Activated T-cell treated with anti-CD3 and anti-CD28 coated beads for 1 hour (primary cell): ENCODE measurements at places on chromosomes 16 and 17.

GRCh38 chr16:83627996-83628395 is 179.8 kb upstream of the HSBP1 start:
- DNase-seq: no peak

- no peak for DNase-seq
These were observed 12.1 kb downstream of the NDUFAF8 start for GRCh38 chr17:81251094-81251708.

DNA sequence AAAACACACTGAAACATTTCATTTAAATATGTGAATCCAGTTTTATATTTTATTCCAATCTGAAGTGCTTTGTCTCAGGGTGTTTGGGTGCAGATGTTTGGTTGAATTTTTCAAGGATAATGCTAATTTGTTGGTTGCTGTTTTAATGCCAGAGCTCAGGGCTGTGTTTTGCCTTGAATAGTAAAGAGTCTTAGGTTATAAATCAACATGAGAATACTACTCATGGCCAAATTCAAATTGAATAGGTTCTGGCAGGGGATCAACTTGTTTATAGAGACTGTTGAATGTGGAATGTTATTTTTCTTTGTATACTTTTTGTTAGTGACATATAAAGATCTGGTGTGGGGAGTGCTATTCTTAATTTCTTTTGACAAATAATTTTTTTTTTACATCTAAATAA is 18.8 kb downstream of the TOM1L1 start:
- no peak for DNase-seq

DNA sequence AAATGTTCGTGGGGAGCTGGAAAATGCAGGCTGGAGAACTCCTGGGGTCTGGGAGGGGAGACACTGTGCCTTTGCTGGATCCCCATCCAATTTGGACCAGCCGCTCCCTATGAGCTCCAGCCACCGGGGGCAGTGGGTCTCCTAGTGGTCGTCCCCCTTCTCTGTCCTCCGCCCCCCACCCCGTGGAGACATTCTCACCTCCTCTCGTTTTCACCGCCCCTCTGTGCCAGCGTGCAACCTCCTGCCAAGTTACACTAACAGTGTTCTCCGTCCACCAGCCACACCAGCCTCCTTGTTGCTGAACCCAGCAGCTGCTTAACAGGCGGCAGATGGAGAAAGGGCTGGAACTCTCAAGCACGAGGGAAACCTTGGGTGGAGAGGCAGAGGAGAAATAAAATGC is 67.4 kb upstream of the SOX9 start:
- no peak for DNase-seq

DNA sequence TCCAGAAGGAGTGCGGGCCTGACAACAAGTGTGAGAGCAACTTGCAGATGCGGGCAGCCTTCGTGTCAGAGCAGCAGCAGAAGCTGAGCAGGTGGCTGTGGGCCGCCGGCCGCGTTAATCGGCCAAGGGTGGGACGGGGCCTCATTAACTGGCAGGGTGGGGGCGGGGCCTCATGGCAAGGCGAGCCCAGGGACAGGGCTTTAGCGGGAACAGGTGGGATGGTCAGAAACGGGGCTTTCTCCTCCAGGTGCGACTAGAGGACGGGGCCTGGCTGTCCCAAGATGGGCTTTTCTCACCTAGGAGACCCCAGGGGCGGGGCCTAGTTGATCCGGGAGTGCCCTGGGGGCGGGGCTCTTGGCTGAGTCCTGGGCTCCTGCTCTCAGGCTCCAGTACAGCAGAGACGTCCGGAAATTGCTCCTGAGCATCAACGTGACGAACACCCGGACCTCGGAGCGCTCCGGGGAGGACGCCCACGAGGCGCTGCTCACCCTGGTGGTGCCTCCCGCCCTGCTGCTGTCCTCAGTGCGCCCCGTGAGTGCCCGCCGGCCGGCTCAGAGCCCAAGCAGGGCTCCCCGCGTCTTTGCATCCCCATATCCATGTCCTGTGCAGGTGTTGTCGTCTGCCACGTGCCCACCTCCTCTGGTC is 18.4 kb upstream of the PDK2 start:
- DNase-seq: no peak

GRCh38 chr16:66478733-66479511 is 51.8 kb downstream of the BEAN1 start:
- peak; percentile 74 for DNase-seq

- DNase-seq: peak; percentile 22
These were observed 65.7 kb upstream of the LRRC37A3 start for GRCh38 chr17:64984851-64985521.

GRCh38 chr17:60106340-60107059 is 27.8 kb upstream of the HEATR6 start:
- DNase-seq: no peak

- DNase-seq: no peak
These were observed 110.6 kb downstream of the METRNL start for GRCh38 chr17:83190004-83190385.

- DNase-seq: no peak
These were observed 8.5 kb upstream of the MED11 start for GRCh38 chr17:4722678-4723240.

DNA sequence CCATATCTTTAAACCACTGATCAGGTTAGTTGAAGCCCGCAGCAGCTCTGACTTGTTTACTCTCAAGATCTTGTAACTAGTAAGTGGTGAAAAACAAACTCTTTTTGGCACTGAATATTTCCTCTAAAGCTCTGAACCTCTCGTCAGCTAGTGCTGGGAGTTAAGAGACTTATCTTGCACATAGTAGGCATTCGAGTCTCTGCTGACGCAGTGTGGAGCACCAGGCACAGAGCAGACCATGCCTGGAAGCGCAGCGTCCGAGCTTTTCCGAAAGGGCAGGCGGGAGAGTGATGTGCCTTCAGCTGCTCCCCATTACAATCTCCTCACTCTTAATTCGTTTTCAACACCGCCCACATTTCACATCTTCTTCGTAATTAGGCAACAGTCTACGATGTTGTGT is 63.0 kb downstream of the SMG6 start:
- no peak for DNase-seq

DNA sequence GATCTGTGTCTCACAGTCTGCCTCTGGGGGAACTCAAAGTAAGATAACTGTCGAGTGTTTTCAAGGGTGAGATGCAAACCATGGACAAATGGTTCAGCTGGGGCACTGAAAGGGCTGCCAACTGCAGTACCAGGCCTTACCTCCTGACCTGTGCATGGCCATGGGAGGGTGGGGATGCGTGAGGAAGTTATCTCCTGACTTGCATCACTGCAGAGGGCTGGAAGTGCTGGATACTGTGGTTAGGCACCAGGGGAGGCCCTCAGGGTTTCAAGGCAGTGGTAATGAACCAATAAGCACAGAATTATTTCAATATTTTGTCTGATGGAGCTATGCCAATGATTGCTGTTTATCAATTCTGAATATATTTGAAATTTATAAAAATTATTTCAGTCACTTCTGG is 159.2 kb downstream of the CYLD start:
- DNase-seq: no peak

DNA sequence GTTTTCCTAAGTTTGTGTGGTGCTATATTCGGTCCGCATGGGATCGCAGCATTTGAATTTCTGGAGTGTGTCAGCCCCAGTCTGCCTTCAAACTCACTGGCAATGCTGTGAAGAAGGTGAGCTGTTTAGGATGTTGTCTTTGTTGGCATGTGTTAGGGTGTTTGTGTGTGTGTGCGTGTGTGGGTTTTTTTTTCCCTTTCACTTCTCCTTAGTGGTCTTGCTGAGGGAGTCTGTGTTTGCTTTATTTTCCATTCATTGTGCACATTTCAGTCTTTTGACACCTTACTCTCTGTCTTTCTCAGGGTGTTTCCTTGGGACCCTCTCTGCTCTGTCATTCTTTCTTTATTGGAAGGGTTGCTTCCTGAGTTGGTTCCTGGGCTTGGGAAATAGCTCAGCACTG is 27.7 kb upstream of the RBFOX1 start:
- DNase-seq: no peak

GRCh38 chr17:8001976-8002720 is at the start of gene GUCY2D:
Gene GUCY2D (plus strand): TSS chr17:8002615. CDS start chr17:8003048, 433 bp downstream.
- no peak for DNase-seq

DNA sequence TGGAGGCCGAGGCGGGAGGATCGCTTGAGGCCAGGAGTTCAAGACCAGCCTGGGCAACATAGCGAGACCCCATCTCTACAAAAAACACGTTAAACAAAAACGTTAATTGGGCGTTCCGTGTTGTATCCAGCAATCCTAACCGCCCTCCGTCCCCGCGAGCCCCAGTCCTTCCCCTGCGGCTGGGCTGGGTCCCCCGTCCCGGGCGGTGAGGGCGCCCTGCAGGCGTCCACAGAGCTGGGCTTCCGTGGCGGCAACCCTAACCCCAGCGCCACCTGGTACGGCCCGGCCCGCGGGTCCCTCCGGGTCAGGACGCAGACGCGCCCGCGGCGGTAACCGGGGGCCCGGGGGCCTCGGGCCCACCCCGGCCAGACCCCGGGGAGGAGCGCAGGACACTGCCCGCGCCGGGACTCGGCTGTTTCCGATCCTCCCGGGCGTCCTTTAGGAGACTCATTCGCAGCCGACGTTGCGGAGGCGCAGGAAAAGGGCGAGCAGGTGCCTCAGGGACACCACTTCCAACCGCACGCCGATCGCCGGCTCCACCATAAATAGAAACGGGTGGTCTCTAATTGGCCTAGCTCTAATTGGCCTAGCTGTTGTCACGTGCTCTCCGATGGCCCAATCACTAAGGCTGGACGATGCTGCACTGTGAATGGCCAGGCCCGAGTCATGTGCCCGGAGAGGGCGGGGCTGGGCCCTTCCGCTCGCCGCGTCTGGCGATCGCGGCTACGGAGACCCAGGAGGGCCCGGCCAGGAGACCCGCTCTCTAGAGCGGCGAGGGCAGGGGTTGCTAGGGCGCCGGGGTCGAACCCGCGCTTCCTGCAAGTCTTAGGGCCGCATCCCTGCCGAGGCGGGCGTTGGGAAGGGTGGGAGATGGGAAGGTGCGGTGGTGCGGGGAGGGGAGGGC is 19.0 kb upstream of the CSNK1D start:
- DNase-seq: peak; percentile 84

GRCh38 chr16:2981177-2981898 is 1.1 kb upstream of the PKMYT1 start:
- no peak for DNase-seq

GRCh38 chr17:35423761-35424160 is 8.5 kb downstream of the SLFN12 start:
- no peak for DNase-seq

- DNase-seq: no peak
These were observed 112.1 kb upstream of the CNTNAP4 start for GRCh38 chr16:76164970-76165558.

DNA sequence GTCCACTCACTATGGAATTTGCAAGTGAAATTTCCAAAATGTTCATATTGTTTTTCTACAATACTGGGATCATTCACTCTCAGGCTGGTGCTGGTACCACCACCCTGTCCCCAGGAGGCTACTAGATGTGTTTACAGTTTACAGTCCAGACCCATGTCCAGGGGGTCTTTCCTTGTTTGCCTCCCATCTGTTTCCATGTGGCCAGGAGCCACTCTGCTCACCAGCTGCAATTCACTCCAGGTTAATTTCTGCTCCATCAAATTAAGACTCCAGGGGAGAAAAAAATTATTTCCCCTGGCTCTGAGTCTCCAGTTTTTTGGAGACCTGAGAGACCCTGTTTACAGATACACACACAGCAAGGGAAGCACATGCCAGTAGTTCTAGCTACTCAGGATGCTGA is 12.5 kb upstream of the SRSF1 start:
- DNase-seq: no peak

- no peak for DNase-seq
These were observed 2.9 kb downstream of the CMTM1 start for GRCh38 chr16:66569131-66569530.

DNA sequence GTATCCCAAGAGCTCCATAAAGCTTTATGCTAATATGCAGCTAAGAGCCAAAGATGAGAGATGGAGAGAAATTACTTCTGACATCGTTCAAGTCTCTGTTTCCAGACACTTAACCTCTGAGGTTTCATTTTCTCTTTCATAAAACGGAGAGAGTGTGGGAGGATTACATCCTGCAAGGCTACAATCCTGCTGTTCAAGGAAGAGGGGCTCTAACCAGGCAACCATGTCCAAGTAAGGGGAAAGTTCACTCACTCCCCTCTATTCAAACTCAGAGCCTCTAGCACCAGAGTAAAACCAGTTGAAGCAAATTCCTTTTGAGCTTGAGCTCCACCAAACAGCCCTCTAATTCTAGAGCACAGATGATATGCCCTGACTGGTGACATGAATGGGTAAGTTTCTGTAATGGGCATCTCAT is 397.4 kb downstream of the NPIPA8 start:
- no peak for DNase-seq

DNA sequence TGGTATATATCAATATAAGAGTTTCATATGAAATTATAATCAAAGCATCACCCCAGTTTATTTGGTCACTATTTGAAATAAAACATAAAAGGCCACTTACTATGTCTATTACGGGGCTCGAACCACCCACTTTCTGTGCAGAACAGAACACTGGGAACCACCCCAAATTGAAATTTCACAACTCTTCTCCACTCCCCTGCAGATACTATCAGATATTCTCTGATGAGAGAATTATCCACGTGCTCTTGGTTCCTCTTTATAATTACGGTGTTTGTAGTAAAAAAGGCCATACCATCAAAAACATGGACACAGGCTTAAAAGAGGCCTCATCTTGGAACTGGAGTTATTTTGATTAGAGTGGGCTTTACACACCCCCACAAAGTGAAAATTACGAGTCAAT is 82.8 kb downstream of the WDR59 start:
- DNase-seq: no peak

DNA sequence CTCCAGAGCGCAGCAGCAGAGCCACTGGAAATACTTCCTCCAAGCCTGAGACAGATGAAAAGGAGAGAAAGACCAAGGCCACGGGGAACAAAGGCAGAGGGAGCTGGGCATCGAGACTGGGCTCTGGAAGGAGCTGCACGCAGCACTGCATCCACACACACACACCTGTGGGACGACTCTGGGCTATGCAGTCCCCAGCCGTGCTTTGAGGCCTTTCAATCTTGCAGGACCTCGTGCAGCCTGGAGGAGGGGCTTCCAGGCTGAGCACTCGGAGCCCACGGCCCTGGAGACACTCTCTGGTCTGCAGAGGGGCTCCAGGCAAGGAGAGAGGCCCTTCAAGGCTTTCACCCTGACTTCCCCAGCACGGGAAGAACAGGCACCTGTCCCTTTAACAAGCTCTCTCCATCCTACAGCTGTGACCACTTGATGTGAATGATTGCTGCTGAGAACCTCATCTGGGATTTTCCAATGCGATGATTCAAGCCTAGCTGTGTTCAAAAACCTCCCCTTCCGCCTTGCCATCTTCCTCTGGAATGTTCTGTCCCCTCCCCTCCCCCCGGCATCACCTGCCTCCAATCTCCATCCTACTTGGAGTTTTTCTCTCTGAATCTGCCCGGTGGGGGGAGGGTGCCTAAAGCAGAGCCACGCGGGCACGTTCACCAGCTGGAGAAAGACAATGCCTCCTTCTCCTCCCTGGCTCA is 37.5 kb downstream of the RBFOX3 start:
- DNase-seq: no peak

DNA sequence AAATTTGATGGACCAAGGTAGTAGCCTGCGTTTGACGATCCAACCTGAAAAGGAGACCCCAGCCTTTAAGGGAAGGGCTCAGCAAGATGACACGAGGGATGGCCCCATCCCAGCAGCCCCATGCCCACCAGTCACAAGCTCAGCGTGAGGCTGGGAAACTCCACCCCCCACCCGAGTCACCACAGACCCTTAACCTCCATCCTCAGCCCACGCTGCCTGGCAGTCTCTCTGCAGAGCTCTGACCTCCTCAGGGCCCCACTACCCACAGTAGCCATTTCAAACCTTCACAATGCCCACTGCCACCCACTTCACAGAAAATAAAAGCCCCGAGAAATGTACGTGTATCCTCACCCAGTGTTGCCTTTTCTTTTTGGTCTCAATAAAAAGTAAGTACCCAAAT is 18.7 kb downstream of the USP36 start:
- DNase-seq: no peak
